ENCODE measurements at places on chromosomes 12 and 14.

DNA sequence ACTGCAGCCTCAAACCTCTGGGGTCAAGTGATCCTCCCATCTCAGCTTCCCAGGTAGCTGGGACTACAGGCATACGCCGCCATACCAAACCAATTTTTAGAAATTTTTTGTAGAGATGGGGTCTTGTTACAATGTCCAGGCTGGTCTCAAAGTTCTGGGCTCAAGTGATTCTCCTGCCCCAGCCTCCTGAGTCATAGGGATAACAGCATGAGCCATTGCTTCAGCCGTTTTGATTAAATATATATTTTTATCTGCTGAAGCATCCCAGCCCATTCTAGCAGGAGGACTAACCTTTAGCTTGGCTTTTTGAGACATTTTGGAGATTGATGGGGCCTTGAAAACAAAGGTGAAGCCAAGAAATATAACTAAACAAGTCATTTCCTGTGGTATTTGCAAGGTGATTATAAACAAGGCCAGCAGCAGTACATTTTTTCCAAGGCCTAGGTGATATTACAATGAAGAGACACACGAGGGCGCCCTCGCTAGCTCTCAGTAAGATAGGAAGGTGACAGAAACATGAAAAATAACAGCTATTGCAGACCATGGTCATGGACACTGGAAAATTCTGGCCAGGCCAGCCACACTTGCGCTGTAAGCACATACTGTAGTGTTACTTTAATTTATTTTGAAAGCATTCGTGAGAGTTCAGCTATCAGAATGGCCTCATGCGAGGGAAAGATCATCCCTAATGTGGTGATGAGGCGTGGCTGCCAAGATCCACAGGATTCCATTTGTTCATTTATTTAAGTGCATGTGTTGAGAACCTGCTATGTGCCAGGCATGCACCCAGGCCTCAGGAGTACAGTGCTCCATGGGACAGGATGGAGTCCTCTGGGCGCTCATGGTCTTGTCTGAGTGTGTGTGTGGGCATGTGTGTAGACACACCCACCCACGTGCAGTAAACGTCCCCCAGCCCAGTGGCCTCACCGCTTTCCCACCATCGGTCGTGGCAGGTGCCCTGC is 63.5 kb downstream of the DGLUCY start:
- DNase-seq, result peak; percentile 90

- no peak for DNase-seq
These were observed 115.0 kb downstream of the RTN1 start for GRCh38 chr14:59755409-59756135.

DNA sequence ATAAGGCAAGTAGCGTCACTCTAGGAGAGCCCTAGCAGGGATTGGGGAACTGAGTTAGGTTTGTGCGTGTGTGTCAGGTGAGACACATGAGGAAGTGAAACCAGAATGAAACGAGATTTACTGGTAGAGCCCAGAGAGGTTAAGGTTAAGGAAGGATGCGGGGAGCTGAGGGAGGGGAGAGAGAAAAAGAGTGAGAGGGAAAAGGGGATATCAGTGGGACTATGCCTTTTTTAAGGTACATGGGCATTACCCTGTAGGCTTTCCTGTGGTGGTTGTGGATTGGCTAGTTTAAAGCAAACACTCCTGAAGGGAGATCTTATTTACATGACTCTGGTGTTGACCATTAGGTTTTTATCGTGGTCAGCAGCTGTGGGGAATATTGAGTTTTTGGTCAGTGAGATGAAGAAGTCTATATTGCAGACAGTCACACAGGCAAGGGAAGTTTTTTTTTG is 13.9 kb downstream of the ZDHHC17 start:
- DNase-seq, result no peak

- DNase-seq, result no peak
These were observed 5.5 kb upstream of the CD4 start for GRCh38 chr12:6783828-6784227.

- no peak for DNase-seq
These were observed 240.9 kb upstream of the PDE3A start for GRCh38 chr12:20127413-20127812.

DNA sequence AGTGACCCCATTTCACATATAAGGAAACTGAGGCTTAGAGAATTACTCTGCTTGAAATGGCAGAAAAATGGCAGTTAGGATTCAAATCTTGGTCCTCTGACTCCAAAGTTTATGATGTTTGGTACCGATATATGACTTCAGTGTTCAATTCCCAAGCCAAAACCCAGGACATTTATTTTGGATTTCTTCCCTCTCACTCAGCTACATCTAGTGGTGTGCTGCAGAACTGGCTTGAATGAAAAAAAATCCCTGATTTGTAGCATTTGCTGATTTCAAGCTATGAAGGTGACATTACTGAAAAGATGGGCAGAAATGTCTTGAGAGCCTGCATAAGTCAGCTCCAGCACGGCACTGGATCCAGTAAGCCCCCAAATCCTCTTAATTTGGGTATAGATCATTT is 106.4 kb downstream of the EFCAB11 start:
- no peak for DNase-seq

GRCh38 chr14:50396631-50397389 is at the start of gene CDKL1:
TSS of gene CDKL1 (minus strand) at chr14:50396881. CDS start at chr14:50395868, 1,013 bp downstream.
- peak; percentile 84 for DNase-seq

DNA sequence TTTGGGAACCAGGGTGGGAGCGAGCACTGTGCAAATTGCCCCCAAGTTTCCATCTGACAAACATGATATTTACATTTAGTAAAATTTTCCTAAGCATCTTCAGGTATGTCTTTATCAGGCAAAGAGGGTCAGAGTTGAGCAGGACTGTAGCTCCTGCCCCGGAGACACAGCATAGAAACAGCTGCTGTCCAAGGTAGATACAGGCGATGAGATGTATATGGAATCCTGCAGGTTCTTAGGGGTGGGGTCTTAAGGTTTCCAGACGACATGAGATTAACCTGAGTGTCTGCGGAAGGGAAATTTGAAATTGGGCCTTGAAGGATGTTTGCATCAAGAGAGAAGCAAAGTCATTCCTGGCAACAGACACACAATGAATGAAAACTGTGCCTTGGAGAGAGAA is 998.8 kb downstream of the AACS start:
- no peak for DNase-seq

DNA sequence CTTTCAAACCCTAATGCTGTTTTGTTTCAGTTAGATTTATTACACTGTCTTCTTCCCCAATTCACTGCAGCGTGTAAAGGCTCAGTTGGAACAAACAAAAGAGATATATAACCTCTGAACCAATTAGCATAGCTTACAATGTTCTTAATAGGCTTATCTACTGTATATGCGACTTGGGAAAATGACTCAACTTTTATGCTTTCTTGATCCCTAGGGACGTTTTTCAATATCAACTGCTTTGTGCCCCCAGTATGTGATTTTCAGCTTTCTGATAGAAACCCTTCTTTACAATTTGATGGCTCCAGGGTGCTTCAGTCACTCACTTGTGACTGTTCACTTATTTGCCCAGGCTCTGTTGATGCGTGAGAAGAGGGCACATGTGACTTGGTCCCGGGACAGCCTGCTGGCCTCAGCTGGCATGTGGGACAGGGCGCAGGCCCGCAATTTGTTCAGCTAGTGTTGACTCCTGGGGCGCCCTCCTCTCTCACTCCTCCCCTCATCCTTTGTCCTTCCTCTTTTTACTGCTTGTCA is 107.1 kb downstream of the TMTC2 start:
- no peak for DNase-seq

- DNase-seq, result no peak
These were observed 46.1 kb upstream of the SYT1 start for GRCh38 chr12:78818487-78818886.

- DNase-seq, result no peak
These were observed 101.1 kb downstream of the CRACR2A start for GRCh38 chr12:3651585-3652424.

DNA sequence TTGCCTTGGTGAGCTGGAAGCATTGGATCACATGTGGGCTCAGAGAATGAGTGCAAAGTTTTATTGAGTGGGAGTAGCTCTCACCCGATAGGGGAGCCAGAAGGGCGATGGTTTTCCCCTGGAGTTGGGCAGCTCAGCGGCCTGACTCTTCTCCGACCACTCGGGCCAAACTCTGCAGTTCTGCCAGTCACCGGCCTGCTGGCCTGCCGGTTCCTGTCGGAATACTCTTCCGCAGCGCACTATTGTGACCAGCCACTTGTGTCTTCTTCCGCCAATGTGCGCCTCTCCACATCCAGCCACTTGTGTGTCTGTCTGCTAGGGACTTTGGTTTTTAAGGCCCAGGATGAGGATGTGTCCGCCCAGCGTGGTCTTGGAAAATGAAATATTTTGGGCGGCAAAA is 43.5 kb upstream of the PRKD1 start:
- DNase-seq, result no peak

DNA sequence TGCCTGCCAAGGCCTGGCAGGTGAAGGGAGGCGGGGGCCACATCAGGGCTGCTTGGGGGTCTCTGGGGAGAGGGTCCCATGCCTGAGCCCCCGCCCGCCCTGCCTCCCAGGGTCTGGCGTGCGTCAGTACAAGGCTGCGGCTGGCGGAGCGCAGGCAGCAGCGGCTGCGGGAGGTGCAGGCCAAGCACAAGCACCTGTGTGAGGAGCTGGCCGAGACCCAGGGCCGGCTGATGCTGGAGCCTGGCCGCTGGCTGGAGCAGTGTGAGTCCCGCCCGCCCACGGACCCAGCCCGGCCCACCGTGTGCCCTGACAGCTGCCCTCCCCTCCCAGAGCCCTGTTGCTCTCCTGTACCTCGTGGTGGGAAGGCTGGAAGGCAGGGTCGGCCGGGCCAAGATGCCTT is 40.7 kb downstream of the KIF26A start:
- no peak for DNase-seq

- DNase-seq, result no peak
These were observed 390.2 kb downstream of the LRIG3 start for GRCh38 chr12:58529897-58530741.

GRCh38 chr14:104657101-104657524 is 32.3 kb upstream of the INF2 start:
- DNase-seq, result peak; percentile 16

DNA sequence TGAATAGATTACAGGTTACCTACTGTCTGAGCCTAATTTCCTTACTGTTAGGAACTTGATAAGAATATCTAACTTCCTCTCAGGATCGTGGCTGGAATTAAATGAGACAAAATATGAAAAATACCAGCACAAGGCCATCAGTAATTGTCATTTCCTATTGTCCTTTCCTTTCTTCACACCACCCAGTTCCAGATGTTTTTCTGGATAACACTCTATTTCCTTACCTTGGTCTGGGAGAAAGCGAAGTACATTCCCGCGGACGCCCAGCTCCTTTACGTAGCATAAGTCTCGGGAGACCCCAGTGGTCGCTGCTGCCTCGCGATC is 376 bp downstream of the GDF3 start:
- no peak for DNase-seq
